ENCODE measurements at places on chromosomes 4 and X. TPM values are rescaled to one million over a fixed set of nuclear protein-coding genes. Genes with fewer than 3 reads are reported as not detected.

SSX3 gene
- not detected for polyA plus RNA-seq

DNA sequence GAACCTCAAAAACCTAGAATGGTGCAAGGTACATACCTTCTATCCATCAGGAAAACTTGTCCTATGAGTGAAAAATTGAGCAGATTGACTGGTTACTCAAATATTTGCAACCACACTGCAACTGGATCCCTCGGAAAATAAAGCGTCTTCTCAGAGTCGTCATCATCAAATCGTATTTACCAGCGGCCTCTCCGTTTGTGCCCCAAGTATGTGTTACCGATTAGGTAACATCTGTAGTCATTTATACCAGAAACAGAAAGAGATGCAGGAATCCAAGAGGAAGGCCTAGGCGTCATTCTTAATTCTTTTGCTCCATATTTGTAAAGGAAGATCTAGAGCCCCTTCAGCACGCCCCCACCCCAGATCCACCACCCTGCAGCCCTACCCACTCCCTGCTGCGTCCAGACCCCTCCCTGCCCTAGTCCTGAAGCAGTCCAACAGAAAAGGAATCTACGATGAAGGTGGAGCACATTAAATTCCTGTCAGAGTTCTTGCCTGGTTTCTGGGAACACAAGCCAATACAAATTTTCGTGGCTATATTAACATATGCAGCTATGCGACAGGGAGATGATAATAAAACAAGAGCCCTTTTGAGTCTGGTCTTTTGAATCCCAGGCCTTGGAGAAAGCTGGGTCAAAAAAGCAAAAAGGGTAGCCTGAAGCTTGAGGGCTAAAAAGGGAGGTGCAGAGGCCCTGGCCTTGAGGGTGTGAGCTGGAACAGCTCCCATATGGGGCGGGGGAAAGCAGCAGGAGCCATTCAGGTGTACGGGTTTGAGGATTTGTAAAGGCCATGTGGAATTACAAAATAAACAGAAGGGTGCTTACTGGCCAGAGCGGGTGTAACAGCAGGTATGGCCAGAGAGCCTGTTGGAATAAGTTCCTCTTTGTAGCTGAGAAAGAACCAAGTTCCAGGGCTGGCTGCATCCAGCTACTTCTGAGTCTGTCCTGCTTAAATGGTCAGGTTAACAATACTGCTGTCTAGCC is 77.0 kb downstream of the ZNF827 start:
- DNase-seq = no peak

DNA sequence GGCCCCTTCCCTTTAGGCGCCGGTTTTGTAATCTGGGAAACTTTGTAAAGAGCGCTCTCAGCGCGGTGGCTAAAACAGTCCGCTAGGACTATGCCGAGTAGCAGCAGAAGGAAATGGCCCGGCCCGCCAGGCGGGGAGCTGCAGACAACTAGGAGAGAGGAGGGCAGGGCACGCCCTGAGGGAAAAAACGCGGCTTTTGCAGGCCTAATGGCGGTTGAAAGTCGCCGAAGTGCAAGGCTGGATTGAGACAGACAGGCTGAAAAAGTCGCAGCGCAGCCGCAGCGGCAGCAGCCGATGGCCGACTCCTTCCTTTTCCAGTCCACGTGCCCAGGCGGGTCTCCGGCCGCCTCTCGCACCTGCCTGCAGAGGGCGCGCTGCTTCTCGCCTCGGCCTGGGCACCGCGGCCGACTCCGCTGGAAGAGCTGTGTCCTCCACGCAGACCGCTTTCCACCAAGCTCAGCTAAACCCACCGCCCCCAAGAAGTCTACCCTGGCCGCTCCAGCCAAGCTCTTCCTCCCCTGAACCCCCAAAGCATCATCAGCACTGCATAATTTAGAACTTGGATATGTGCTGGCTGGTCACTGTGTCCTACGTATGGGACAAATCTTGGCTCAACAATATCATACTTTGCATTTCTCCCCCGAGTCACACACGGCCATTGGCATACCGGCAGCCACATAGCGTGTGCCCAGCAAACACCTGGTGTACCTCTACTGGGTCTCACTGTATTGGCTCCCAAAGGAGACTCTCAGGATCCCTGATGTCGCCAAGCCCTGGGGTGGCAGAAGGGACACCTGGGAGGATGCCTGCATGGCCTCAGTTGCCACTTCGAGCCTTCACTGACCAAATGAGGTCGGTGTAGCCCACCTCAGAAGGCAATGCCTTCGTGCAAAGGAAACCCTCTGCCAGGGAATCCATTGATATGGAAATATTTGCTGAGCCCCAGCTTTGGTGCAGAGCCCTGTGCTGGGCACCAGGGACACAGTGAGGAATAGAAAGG is 14.5 kb downstream of the SLC25A5 start:
- no peak for DNase-seq

DNA sequence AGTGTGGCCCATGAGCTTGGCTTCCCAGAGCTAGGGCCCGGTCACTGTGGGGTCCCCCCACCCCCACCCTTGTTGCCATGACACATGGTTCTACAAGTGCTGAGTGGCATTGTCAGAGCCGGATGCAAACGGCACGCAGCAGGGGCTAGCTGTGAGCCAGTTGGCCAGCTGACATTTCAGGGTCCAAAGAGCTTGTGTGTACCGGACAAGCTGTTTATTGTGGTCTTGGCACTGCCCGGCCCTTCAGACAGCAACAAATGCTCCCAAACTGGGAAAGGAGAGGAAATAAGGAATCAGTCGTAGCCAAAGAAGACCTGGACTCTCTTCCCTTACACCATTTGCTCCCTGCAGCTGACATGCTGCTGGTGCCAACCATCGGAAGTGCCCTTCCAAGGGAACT is 36.8 kb downstream of the TSC22D3 start:
- no peak for DNase-seq

DNA sequence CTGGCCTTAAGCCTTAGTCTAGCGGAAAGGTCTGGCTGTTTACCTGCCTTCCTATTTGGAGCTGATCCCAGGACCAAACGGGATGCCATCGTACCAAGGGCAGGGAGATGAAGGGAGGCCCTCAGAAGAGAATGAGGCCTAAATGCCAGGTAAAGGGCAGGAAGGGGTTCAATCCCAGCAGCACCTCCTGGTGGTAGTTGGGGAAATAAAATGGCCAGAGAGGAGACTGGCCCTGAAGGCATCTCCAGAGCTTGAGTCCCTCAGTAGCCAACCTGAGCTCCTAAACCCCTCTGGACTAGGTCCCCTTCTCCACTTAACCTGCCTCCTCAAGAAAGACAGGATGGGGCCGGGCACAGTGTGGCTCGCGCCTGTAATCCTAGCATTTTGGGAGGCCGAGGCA is 53.7 kb downstream of the KDM5C start:
- no peak for DNase-seq

DNA sequence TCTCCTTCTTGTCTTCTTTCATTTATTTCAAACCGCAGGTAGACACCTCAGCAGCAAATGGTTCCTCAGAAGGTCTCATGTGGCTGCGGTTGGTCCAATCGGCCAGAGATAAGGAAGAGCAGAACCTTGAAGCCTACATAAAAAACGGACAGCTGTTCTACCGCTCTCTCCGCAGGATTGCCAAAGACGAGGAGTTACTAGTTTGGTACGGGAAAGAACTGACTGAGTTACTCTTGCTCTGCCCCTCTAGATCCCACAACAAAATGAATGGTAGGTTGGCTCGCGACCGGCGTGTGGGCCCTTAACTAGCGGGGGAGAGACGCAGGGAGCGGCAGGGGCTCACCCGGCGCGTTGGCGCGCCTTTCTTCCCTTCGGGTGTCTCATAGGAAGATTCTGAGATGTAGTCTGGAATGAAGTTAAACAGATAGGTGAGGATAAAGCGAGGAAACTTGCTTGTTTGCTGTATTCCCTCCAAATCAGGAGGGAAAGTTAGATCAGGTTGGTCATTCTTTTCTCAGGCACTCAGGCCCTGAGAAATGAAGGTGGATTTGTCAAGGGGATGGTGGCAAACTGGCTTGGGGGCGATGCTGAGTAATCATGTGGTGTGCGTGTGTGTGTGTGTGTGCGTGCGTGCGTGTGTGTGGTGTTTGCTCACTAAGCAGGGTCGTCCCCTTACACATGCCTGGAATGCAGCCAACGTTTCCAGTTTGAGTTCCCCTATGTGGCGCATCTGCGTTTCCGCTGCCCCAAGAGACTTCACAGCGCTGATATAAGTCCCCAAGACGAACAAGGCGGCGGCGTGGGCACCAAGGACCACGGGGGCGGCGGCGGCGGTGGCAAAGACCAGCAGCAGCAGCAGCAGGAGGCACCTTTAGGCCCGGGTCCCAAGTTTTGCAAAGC is 4.2 kb downstream of the PRDM8 start:
- no peak for DNase-seq
